ENCODE measurements at places on chromosomes 2 and 18.

- no peak for DNase-seq
Observed at GRCh38 chr2:48175254-48175653, 269.0 kb upstream of the FBXO11 start.

DNA sequence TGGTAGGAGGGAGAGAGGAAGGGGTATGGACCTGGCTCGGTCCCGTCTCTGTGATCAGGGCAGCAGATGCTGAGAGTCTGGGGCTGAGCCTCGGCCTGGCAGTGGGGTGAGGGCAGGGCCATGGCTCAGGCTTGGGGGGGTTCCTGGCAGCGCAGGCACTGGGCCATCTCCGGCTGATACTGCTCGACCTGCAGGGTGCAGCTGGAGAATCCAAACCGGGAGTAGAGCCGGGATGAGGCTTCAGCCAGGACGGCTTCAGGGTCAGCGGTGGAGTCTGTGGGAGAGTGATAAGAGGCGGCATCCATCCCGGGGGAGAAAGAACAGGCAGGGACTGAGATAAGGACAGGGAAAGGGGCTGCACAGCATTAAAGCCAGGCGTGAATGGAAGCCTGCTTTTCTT is 7.7 kb downstream of the SLC30A3 start:
- DNase-seq, result no peak

GRCh38 chr2:173238831-173239230 is 115.8 kb upstream of the CDCA7 start:
- no peak for DNase-seq

DNA sequence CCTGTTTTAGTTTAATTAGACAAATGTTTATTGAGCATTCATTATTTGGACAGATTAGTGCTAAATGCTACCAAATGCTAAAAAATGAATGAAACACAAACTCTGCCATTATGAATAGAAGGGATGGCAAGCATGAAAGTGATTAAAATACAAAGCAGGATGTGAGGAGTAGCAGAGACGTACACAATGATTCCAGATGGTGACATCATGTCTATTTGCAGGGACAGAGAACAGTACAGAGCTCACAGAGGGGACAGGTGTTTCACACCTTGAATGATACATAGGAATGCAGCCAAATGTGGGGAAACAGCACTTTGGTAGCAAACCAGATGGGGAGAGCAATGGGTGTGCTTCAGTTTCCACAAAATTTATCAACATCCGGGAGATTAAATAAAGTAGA is 76.3 kb downstream of the CD226 start:
- DNase-seq, result no peak

DNA sequence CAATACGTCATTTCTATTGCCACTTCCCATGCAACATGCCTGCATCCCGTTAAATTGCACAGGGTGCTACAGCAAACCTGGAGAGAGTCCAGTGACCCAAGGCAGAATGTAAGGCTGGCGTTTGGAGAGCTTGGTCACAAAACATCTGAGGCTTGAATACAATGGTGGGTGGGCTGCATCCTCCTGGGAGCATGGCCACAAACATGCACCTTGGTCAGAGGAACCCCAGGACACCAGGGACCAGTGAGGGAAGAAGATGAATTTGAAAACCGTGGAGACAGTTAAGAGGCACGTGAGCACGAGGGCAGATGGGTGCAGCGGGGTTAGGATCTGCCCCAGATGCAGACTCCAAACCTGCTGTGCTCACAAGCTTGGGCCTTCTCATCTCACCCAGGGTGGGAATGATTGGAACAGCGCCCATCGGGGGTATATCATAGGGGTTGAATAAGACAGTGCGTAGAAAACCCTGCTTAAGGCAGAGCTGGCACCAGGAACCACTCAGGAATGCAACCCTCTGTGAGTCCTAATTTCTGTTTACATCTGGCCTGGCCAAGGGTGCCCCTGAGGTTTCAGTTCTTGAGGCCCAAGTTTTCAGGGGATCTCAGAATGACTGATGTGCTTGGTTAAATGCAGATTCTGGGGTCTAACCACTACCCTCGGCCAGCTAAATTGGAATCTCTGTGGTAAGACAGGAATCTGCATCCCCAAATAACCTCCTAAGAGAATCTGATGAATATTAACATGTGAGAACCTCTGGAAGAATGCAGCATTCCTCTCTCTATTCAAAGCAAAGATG is 97.2 kb downstream of the ARL4C start:
- no peak for DNase-seq

All from mesendoderm (in vitro differentiated cells).